ENCODE measurements at places on chromosomes 5 and 9.

- DNase-seq: no peak
These were observed 128.3 kb downstream of the NSG2 start for GRCh38 chr5:174173766-174174165.

DNA sequence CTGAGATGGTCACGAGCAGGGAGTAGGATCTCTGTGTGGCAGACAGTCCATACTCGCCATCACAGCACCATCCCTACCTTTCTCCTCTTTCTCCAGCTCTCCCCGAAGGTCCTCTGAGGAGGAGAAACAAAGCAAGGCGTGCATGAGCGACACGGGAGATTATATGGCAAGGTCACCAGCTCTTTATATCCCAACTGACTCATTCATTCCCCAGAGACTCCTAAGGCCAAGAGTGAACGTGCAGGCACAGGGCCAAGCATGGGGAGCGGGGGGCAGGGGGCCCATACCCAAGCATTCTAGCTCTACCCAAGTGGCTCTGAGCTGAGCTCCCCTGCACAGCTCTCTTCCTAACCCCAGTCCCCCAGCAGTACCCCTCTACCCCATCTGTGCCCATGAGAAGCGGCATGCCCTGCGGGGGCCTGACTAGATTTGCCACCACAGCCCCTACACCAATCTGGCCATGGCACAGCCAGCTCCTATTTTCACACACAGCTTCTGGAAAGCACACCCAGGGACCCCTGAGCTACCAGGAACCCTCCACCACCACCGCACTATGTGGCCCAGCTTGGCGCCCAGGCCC, 6.8 kb downstream of the TRIM7 start:
- no peak for DNase-seq

DNA sequence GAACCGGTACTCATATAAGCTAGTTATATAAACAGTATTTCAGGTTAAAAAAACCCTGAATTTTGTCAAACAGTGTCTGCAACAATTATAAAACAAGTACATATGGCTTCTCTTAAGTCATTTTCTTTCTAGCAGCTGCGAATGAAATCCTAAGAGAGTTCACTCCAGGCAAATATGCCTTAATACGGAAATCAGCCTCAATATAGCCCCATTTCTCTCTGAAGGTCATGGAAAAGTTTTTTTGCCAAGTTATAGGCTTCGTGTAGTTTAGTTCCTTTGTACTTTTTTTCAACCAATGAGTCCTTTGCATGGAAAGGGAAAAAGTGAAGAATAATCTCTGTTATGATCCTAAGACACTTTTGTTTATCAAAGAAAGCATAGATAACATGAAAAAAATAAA, 848.0 kb upstream of the ACO1 start:
- DNase-seq: no peak

DNA sequence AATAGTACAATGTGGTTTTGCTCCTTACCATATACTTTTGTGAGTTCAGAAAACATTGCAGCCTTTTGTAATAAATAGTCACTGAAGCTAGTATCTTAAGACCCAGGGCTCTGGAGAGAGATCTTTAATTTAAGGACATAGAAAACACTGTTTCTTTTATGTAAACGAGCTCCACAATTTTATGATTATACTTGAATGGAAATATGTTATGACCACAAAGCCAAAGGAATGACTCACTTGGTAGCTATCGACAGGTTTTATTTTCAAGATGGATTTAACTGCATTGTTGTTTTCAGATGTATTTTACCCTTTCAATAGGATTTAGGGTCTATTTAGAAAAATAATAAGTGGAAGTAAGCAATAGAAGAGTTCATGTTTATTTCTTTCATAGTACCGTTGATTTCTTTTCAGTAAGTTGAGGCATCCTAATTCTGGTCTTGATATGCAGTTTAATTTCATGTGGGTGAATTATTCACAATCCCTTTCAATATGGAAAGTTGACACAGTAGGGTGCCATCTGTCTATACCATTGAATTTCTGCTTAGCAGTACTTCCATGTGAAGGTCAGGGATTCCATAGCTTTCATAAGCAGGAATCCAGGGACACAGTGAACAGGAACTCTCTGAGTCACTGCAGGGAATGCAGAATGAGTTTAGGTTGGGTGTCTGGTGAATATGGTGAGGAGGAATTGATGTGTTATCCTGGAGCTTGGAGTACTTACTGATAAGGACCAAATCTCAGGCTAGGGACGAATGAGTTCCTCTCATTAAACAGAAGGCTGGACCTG, 157.6 kb downstream of the CD180 start:
- no peak for DNase-seq

DNA sequence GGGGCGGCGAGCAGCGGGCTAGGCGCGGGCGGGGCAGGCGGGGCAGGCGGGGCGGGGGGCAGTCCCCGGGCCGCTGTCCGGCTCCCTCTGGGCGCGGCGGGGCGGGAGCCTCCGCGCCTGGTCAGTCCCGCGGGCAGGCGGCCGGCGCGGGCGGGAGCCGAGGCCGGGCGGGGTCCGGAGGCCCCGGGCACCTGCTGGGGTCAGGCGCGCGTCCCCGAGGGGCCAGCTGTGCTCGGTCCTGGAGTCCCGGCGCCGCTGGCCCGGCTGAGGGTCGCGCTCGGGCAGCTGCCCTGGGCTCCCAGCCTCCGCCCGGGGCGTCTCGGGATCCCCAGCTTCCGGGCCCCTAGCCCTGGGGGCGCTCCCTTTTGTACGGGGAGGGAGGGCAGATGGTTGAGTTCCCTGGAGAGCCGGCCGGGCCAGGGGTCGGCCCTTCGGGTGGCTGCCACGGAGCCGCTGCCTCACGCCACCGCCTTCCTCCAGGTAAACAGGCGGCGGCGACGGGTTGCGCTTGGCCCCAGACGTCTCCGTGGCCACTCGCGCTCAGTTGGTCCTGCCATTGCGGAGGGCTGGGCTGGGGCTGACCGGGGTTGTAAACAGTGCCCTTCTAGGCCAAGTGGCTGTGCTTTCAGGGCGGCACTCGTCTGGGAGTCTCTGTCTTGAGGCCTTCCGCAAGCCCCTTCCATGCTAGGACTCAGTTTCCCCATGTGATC, 473 bp downstream of the ZBTB34 start:
- no peak for DNase-seq

GRCh38 chr5:141513627-141514329, 24.9 kb downstream of the PCDHGC5 start:
- peak; percentile 20 for DNase-seq

DNA sequence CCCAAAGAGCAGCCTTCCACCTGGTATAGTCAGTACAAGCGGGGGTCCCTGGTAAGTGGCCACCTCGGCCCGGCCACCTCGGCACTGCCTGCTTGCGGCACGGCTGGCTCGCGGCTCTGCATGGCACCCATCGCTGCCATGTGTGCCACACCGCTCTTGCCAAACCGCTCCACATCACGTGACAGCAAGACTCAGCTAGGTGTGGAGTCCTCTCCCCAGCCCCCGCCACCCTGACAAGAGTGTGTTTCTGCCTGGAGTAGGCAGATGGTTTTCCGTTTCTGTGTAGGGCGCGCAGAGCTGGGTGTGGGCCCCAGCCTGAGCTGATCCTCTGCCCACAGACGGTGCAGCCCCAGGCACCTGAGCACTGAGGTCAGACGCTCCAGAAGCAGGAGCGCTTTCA, 50.5 kb upstream of the FCN2 start:
- DNase-seq: no peak

- DNase-seq: no peak
These were observed 129.6 kb upstream of the CNTLN start for GRCh38 chr9:17005056-17005823.

DNA sequence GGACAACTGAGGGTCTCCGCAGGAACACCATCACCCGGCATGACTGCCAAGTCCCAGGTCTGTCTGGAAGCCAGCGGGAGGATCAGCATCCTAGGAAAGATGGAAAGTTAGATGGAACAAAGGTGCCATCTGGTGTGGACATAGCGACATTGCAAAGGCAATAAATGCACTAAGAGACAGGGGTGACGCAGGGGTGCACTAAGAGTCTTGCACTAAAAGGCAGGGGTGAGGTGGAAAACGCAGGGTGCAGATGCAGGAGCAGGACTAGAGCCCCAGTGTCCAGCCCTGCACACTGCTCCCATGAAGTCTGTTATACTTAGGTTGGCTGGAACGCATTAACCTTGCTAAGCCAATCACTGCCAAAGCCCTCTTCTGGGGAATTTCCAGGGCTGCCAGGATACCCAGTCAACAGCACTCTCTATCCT, 15.5 kb downstream of the ATOX1 start:
- no peak for DNase-seq

DNA sequence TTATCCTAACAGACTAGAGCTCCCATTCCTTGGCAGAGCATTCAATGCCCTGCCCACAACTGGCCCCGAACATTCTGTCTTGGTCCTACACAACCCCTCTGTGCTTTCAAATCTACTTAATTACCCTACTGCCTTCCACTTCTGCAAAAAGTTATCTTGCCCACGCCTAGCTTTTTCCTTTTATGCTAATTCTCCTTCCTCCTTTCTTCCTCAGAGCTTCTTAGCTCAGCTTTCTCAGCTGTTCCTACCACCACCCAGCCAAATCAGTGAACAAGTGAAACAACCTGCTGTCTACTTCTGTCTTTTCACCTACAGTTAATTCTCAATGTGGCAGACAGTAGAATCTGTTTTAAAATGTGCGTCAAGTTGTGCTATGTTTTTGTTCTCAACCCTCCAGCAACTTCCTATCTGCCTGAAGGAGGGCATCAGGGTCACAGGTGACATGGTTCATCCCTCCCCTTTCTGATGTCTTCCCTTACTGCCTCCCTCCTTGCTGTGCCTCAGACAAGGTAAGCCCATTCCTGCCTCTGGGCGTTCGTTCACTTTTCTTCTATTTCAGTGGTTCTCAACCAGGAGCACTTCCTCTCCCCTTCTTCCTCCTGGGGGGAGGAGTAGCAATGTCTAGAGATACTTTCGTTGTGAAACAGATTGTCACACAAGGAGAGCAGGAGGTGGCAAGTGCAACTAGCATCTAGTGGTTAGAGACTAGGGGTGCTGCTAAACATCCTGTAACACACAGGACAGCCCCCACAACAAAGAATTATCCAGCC, 1.3 kb upstream of the REEP5 start:
- DNase-seq: no peak

DNA sequence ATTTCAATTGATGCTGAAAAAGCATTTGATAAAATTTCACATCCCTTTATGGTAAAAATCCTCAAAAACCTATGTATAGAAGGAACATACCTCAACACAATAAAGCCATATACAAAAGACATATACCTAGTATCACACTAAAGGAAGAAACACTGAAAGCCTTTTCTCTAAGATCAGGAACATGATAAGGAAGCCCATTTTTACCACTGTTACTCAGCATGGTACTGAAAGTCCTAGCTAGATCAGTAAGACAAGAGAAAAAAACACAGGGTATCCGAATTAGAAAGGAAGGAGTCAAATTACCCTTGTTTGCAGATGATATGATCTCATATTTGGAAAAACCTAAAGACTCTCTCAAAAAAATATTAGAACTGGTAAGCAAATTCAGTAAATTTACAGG, 350.2 kb upstream of the PDE4D start:
- DNase-seq: no peak

Measured in activated gamma-delta T cell (primary cell).